ENCODE measurements at places on chromosomes 1 and 21.
A peak's percentile ranks its signal among the peaks of the same experiment; 100 is the strongest.

DNA sequence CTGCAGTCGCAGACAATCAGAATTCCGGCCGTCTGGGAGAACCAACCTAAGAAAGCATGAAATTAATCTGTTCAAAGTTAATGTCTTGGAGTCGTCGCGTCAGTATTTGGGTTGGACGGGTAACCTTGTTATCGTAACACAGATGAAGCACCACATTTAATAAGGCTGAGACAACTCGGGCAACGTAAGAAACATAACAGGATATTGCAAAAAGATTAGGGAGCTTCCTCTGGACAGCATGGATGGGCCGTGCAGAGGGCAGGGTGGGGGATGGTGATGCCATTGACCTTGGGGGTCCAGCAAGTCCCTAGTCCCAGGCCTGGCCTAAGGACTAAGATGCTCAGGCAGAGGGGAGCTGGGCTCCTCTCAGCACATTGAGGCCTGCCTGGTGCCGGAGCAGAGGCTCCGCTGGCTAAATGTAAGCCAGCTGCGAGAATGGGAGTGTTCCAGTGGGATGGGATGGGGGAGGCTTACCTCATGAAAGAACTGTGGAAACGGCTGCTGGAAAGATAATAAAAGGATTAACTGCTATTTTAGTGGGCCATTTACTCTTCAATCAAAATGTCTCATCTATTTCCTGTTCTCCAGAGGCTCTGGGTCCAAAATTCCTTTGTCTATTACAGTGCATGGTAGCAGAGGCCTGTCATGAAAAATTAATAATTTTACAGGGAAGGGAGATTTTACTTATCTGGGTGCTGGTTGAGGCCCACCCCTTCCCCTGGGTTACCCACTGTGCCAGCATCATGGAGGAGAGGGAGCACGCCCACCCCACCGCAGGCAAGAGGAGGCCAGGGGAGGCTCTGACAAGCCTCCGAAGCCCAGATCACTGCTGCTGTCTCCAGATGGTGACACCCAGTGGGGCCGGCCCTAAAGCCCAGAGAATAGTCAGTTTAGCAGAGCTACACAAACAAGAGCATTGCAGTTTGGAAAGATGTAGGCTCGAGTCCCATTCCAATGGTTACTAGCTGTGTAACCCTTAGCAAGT, 131.6 kb downstream of the DMRTB1 start:
- DNase-seq: no peak

DNA sequence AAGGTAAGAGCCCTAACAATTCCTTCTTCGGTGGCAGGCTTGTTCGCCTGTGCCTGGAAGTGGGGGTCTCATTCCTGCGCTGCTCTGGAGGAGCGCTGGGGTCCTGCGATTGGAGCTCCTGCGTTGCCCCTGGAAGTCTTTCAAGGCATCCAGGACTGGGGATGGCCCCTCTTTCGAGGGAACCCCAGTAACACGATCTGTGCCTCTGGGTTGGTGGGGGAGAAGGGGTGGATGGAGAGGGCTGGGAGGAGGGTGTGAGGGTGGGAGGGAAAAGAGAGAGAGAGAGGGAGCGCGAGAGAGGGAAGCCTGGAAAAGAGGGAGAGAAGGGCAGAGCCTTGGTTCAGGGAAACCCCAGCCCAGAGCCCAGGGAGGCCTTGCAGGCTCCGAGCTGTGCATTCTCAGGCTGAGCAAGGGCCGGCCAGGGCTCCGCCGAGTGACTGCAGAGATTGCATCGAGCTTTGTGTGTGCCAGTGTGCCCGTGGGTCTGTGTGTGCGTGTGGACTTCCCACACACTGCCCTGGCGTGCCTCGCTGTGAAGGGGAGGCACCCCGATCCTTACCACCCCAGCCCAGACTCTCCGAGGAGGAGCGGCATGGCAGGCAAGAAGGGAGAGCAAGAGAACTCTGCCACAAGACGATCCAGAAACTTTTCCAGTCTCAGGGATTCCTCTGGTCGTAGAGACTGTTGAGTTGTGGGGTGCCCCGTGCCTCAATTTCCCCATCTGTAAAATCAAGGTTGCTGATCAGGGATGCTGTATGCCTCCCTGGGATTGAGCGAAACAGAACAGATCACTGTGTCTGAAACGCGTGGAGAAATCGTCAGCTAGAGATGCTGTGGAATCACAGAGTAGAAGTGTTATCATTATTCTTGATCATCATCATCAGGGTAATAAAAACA, 619 bp downstream of the BCL9 start:
- no peak for DNase-seq

DNA sequence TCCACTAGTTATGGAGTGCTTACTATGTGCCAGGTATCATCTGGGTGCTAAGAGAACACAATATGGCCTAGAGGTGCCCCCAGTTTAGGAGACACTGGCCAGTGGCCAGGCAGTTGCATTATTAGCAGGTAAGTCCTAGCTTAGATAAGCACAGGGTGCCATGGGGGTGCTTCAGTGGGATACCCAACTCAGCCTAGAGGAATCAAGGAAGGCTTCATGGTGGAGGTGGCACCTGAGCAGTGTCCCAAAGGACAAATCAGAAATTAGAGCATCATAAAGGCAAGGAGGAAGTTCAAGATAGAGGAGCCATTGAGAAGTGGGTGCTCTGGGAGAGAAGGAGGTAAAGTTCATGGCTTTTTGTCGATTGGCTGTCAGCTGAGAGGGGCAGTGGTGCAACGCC, 31.9 kb upstream of the PKP1 start:
- no peak for DNase-seq

GRCh38 chr1:57494530-57495079, 70.7 kb upstream of the DAB1 start:
- DNase-seq: no peak

DNA sequence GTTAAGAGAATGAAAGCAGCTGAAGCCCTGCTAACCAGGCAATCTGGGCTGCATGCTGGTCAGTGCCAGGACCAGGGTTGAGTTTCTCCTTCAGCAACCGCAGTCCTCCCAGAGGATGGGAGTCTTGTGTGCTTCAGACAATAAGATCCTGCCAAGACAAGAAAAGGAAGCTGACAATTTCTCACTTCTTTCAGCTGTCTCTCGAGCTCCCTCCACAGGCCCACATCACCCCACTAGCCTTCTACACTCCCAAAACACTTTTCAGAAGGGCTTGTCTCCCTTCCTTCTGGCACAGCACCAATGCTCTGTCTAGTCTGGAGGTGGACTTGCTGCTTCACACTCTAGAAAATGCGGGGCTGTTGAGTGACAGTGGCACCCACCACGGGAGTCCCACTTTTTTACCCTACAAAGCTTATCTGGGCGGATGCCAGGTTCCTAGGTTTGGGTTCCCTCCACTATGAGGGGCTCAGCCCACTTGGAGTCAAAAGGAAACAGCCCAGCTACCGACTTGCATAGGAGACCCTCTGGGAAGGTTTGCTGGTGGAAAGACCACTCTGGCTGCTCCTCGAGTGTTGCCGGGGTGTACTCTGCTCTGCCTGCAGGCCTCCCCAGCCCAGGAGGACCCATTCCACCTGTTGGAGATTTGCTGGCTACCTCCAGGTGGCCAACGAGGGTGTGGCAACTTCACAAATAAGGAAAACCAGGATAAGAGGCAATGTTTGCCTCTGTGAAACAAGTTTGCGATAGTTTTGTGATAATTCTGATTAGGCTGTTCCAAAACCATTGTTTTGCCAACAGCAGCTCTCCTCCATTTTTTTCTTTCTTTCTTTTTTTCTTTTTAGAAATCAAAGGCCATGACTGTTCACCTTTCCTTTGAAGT, 68.9 kb downstream of the TENT5C start:
- DNase-seq: peak; percentile 69

GRCh38 chr1:9984253-9984652, 12.8 kb upstream of the RBP7 start:
- no peak for DNase-seq

DNA sequence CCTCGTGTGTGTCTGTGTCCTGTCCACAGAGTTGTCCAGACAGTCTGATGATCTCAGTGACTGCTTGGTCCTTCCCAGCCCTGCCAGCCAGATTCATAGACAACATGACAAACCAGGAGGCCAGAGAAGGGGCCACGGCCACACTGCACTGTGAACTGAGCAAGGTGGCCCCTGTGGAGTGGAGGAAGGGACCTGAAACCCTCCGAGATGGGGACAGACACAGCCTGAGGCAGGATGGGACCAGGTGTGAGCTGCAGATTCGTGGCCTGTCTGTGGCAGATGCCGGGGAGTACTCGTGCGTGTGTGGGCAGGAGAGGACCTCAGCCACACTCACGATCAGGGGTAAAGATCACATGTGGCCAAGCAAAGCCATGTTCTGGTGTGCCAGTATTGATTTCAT, 96.4 kb downstream of the OBSCN start:
- no peak for DNase-seq

- no peak for DNase-seq
These were observed 1.4 kb downstream of the PRCC start for GRCh38 chr1:156768610-156769295.

GRCh38 chr1:17494114-17494729, 45.3 kb upstream of the ARHGEF10L start:
- peak; percentile 54 for DNase-seq

GRCh38 chr1:220484135-220484534, 43.8 kb upstream of the MARK1 start:
- no peak for DNase-seq

Data from CD4-positive, alpha-beta T cell treated with Interleukin-2 at 100 ng/mL for 4 hours (primary cell).